ENCODE measurements at places on chromosomes 12 and 14.

- no peaks in the 10 kb centered on the region for H3K36me3 ChIP-seq
- no peak overlapping the region for H3K27ac ChIP-seq
- DNase-seq, result no peak
Observed at GRCh38 chr14:33515441-33515840, 435.4 kb downstream of the EGLN3 start.

- no peaks in the 10 kb centered on the region for H3K4me1 ChIP-seq
- H3K27ac ChIP-seq, result no peak overlapping the region
- no peaks in the 10 kb centered on the region for H3K36me3 ChIP-seq
- H3K27me3 ChIP-seq, result no peaks in the 10 kb centered on the region
Observed at GRCh38 chr12:82966001-82966559, 279.4 kb downstream of the TMTC2 start.

- no peak for DNase-seq
- H3K4me3 ChIP-seq, result no peak overlapping the region
- no peaks in the 10 kb centered on the region for H3K27me3 ChIP-seq
- H3K4me1 ChIP-seq, result peaks cover 10% of the 10 kb centered on the region
- no peaks in the 10 kb centered on the region for H3K36me3 ChIP-seq
- H3K27ac ChIP-seq, result no peak overlapping the region
Observed at GRCh38 chr14:64637735-64638473, 66.3 kb upstream of the PLEKHG3 start.

GRCh38 chr12:121845701-121846100 lies 13.0 kb downstream of the HPD start:
- DNase-seq, result no peak
- no peaks in the 10 kb centered on the region for H3K36me3 ChIP-seq
- no peaks in the 10 kb centered on the region for H3K4me1 ChIP-seq

DNA sequence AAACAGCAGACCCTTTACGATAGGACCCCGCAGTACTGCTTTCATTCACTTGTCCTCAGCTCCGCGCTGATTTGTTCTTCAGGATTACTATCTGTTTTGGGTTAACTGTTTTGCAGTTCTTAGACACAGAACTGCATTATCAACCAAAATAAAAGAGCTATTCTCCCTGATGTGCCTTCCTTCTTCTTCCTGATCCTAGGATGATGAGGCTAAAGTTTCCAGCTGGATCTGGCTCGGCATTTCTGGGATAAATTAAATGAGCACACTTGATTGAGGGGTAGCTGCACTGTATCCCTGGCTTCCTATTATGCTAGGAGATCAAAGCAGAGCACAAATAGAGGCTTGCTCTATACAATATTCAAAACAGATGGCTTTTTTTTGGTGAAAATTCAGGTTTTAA lies 165.7 kb downstream of the FBXL14 start:
- no peaks in the 10 kb centered on the region for H3K4me1 ChIP-seq
- H3K27ac ChIP-seq, result no peak overlapping the region
- H3K4me3 ChIP-seq, result no peak overlapping the region
- DNase-seq, result no peak
- H3K36me3 ChIP-seq, result no peaks in the 10 kb centered on the region

- H3K27ac ChIP-seq, result no peak overlapping the region
- DNase-seq, result no peak
- H3K36me3 ChIP-seq, result no peaks in the 10 kb centered on the region
- H3K4me3 ChIP-seq, result no peak overlapping the region
Observed at GRCh38 chr12:97681612-97682504, 219.3 kb downstream of the RMST start.

DNA sequence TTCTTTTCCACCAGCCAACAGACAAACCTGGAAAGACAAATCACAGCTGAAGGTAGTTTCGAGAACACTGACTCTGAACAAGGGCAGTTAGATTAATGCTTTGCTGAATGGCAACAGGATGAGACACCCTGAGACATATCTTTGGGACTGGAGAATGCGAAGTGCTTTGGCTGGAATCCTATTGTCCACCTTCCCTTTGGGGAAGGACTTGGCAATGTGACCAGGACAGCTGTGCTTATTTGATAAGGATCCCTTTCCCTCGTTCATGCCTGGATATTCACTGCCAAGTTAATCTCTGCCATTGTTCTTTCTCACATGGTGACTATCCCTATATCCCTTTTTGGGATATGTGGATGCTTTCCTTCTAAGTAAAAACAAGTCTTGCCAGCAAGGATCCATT lies 537.1 kb upstream of the SEL1L start:
- H3K36me3 ChIP-seq, result no peaks in the 10 kb centered on the region
- no peak overlapping the region for H3K27ac ChIP-seq
- DNase-seq, result no peak
- H3K4me3 ChIP-seq, result no peak overlapping the region
- H3K27me3 ChIP-seq, result no peaks in the 10 kb centered on the region

GRCh38 chr12:101297661-101298060 lies 17.8 kb downstream of the UTP20 start:
- no peaks in the 10 kb centered on the region for H3K27me3 ChIP-seq
- H3K27ac ChIP-seq, result no peak overlapping the region
- H3K4me1 ChIP-seq, result no peaks in the 10 kb centered on the region
- DNase-seq, result no peak
- peaks cover 57% of the 10 kb centered on the region for H3K36me3 ChIP-seq

- no peak for DNase-seq
- no peaks in the 10 kb centered on the region for H3K27me3 ChIP-seq
- no peaks in the 10 kb centered on the region for H3K36me3 ChIP-seq
- no peaks in the 10 kb centered on the region for H3K4me1 ChIP-seq
- no peak overlapping the region for H3K27ac ChIP-seq
- H3K4me3 ChIP-seq, result no peak overlapping the region
Observed at GRCh38 chr12:3464561-3464960, 26.4 kb upstream of the PRMT8 start.

- DNase-seq, result no peak
- H3K4me3 ChIP-seq, result no peak overlapping the region
- no peaks in the 10 kb centered on the region for H3K27me3 ChIP-seq
Observed at GRCh38 chr14:70698288-70698687, 56.6 kb downstream of the TTC9 start.

Measured in vagina (tissue), 2 donors.